ENCODE measurements at places on chromosomes 2 and 18.

- DNase-seq: peak; percentile 14
These were observed 950 bp downstream of the KLHL30 start for GRCh38 chr2:238139196-238140039.

GRCh38 chr18:48347756-48348326 is 61.3 kb downstream of the ZBTB7C start:
- DNase-seq: no peak

- DNase-seq: no peak
These were observed 863.3 kb downstream of the CNTNAP5 start for GRCh38 chr2:124888431-124888830.

GRCh38 chr2:17894556-17894955 is 16.1 kb downstream of the KCNS3 start:
- no peak for DNase-seq

GRCh38 chr2:106080959-106081358 is 113.1 kb downstream of the UXS1 start:
- DNase-seq: no peak

DNA sequence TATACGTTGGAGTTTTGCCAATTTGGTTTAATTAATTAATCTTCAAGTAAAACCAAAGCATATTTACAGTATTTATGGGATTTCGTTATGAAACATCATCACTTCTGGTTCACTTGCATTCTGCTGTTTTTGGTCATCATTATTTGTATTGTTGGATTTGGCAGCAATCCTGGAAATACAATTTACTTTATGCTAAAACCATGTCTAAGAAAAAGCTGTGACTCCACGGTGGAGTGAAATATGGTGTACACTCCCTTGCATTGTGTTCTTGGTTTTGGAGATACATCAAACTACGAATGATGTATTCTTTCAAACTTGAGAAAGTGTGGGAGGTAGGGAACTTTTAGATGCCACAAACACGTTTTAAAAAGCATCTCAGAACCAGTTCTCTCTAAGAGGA is 106.4 kb downstream of the CTAGE1 start:
- DNase-seq: no peak

DNA sequence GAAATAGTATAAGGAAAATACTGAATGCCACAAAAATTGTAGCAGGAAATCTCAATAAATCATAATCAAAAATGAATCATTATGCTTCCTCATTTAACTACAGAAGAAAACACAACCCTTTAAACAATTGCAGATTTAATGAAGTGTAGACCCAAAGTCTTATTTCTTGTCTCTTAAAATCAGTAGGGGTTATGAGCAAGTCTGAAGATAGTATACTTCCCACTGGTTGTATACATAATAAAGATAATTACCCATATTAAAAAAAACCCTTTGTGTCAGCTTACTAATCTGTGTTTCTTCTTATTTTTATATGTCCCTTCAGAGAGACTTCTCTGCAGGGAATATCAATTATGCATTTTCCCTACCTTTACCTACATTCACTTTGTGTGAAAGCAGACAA is 504.7 kb downstream of the ERBB4 start:
- no peak for DNase-seq

GRCh38 chr2:52139241-52139640 is 1107.3 kb upstream of the NRXN1 start:
- DNase-seq: no peak

- no peak for DNase-seq
These were observed 18.8 kb downstream of the TMEM127 start for GRCh38 chr2:96247009-96247408.

DNA sequence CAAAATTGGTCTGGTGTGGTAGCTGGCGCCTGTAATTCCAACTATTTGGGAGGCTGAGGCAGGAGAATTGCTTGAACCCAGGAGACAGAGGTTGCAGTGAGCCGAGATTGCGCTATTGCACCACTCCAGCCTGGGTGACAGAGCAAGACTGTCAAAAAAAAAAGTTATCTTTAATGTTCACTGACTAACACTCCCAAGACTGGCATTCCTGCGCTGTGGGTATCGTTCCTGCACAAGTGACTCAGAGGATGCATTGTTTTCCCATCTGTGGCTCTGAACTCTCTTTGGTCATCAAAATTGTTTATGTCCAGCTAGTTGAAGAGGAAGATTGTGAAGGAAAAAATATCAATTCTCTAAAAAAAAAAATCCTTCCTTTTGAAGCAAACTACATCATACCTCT is 539.0 kb downstream of the SOX11 start:
- DNase-seq: no peak

GRCh38 chr2:44979581-44979980 is 29.7 kb downstream of the SIX2 start:
- no peak for DNase-seq

DNA sequence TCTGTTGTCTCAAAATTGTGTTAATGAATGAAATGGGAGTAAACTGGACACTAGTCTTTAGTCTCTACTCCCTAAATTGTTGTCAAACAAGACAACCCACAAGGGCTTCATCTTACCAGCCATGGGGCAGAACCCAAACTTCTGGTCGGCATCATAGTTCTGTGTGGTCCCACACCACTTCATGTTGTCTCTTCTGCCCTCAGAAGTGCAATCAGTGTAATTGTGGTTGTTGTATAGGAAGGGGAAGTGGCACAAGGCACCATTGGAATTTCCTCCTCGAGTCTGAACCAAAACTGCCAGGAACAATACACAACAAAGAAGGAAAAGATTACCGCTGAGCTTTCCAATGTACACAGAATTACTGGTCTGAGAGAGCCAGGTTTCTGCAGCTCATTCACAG is 12.6 kb downstream of the FN1 start:
- no peak for DNase-seq

DNA sequence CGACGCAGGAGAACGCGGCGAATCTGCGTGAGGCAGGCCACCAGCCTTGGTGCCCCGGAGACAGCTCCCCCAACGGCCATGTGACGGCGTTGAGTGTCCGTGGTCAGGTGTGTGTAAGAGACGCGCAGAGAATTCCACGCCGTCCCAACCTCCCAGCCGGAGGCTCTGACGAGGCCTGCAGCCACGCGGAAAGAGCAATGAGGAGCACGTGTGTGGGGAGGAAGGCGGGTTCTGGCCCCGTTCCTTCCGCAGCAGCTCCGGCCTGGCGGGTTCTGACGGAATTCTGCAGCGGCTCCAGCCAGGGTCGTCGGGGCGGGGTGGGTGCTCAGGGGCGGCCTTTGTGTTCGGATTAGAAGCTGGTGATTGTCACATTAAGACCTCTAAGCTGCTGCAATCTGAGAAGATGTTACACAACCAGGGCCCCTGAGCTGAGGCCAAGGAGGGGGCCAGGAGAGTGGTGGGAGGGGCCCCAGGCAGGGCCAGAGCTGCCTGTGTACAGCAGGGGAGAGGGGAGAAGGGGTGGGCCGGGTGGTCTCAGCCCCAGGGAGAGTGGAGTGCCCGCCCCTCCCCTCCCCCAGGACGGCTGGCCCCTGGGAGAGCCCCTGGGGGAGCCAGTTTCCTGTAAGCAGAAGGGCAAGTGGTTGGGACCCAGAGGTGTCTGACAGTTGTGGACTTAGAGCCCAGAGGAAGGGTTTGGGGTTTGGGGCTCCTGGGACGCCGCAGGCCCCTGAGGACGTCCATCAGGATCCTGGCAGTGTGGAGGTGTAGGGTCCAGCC is 5.1 kb upstream of the GAL3ST2 start:
- peak; percentile 34 for DNase-seq

DNA sequence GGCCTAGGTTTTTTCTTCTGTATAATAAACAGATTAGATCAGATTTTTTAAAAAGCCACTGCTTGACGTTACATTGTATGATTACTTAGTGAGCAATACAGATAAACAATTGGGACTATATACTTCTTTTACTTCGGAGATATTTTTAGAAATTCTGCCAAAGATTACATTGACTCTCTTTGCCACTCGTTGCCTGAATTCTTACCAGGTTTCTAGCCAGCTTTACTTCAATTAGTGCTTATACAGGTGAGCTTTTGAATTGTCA is 156.6 kb downstream of the HAUS1 start:
- DNase-seq: no peak

DNA sequence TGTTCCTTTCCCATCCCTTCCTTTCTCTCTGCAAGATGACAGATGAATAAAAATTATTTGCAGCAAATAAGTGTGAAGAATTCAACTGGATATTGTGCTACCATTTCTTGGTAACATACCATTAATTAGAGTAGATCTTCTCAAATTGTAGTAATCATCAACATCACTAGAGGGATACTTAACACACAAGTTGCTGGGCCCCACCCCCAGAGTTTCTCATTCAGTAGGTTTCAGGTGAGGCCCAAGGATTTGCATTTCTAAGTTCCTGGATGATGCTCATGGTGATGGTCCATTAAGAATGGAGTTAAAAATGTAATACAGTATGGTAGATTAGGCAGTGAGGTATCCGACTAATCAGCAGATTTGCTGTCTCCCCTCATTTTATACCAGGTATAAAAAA is 594.0 kb downstream of the ERBB4 start:
- no peak for DNase-seq

Data from kidney tubule cell (primary cell).